Effector CD4-positive, alpha-beta T cell (primary cell): ENCODE measurements at places on chromosomes 16 and 17.

GRCh38 chr17:17189559-17189958 lies 16.6 kb downstream of the PLD6 start:
- DNase-seq = no peak

DNA sequence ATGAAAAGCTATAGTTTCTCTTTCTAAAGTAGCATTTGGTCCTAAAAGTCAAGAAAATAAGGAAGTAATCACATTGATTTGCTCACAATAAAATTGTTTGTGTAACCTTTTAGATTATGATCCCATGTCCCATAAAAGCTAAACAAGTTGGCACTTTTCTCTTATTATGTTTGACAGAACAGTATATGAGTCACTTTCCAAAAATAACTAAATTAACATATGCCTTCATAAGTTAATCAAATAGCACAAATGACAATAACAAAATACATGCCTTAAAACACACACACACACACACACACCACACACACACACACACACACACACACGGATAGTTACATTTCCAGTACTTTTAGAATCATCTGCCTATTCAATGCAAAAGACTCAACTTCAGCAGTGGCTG lies 2.8 kb downstream of the MED13 start:
- DNase-seq = no peak

DNA sequence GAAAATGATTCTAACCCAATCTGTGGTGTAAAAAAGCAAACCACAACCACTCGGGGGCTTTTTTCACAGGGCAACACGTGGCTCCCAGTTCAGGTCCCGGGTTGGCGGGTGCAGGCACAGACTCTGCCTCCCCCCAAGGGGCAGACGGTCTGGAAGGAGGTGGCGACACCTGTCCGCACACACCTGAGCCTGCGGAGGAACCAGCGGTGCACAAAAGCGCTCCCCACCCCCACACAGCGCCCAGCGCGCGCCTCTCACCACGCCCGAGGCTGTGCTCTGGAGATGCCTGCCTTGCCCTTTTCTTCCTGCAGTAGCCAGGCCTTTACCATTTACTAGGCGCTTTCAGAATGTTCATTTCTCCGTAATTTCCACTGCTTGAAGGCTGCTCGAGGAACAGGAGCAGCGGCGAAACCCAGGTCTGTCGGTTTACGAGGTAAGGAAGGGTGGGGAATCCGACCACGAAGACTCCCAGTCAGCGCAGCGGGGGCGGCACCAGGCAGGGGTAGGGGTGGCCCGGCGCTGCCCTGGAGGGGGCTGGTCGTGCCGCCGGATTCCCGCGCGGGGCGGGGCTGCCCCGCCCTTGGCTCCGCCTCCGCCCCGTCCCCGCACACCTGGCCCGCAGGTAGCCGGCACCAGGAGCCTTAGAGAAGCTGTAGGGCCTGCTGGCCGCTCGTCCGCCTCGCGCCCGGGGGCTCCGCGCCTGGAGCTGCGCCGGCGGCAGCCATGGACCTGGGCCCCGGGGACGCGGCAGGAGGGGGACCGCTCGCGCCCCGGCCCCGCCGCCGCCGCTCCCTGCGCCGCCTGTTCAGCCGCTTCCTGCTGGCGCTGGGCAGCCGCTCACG lies at the start of gene USP43:
USP43 (plus strand) TSS at position 608 of the 842 bp plus-strand sequence; CDS start at position 724, 116 bp downstream.
- DNase-seq = no peak

GRCh38 chr17:61331178-61331577 lies 68.5 kb upstream of the TBX2 start:
- no peak for DNase-seq

- DNase-seq = no peak
These were observed 71.5 kb upstream of the KSR1 start for GRCh38 chr17:27384726-27385125.
